ENCODE measurements at places on chromosomes 6 and 20.

DNA sequence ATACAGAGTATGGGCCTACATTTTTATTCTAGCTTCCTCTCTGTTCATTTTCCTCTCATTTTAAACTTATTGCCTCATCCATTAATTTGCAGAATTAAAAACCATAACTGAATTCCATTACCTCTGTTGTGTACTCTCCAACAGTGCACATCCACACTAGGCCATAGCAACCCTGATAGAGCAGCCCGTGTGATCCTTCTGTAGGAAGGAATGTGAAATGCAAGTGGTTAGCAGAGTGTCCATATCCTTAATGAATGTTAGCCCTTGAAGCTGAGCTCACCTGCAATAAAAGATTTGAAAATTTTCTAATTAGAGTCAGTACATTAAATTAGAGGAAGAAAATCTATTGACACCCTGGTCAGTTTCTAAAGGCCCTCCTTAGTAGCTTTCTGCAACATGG, 6.5 kb upstream of the GRIK2 start:
- no peak for DNase-seq

DNA sequence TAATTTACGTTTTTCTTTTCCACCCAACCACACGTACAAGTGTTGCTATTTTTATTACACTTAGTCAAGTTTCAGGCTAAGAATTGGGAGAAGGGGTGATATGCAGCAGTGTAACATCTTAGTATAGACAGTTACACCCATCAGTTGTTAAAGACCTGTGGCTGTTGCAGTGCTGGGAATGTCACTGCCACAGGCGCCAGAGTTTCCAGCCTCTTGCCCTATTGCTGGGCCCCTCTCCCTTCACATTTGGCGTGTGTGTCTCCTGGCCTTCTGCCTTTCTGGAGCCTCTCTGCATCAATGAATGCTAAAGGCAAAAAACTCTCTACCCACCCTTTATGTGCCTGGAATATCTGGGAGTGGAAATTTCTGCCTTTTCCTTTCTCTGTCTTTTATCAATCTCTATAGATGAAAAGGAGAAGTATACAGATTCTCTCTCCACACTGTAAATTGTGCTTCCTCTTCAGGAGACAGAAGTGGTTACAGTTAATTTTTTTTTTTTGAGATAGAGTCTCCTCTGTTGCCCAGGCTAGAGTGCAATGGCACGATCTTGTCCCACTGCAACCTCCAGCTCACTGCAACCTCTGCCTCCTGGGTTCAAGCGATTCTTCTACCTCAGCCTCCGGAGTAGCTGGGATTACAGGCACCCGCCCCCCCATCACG, 73.0 kb downstream of the TIAM2 start:
- DNase-seq: no peak

GRCh38 chr6:3721810-3722621, 29.5 kb downstream of the PXDC1 start:
- no peak for DNase-seq

GRCh38 chr6:169139179-169139971, 114.3 kb downstream of the THBS2 start:
- DNase-seq: peak; percentile 72

- DNase-seq: no peak
Measured at GRCh38 chr6:113846577-113846976, 10.6 kb upstream of the MARCKS start.

Data from kidney (tissue), 22 donors.